ENCODE measurements at places on chromosomes 3 and 15. TPM values are rescaled to one million over a fixed set of nuclear protein-coding genes. Genes with fewer than 3 reads are reported as not detected.
A peak's percentile ranks its signal among the peaks of the same experiment; 100 is the strongest.

The SENP7 gene
- total RNA-seq: 40.9 TPM

- DNase-seq: no peak
Measured at GRCh38 chr15:70179309-70179892, 81.7 kb upstream of the TLE3 start.

- no peak for DNase-seq
Measured at GRCh38 chr15:92468991-92469390, 75.3 kb downstream of the ST8SIA2 start.

DNA sequence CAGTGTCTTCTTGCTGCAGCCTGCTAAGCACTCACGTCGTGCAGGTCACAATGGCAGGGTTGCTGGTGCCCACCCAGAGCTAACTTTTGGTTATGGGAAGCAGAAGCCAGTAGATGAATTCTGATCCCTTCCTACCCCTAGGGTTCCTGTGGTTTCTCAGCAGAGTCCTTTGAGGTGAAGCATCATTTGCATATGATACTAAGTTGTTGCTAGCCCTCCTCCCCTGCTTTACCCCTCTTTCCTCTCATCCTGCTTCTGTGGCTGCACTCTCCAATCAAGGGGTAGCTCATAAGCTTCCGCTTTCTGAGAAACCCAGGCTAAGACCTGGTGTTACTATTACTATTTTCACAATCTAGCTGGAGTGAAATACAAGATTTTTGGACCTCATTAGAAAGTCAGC lies 22.1 kb upstream of the HEG1 start:
- DNase-seq: no peak

The GOLGA8H gene
- not detected for total RNA-seq

GRCh38 chr3:52140769-52141168 lies 13.5 kb downstream of the POC1A start:
- no peak for DNase-seq

The RRP9 gene
- total RNA-seq: 17.5 TPM

- DNase-seq: no peak
Measured at GRCh38 chr3:191414732-191415131, 46.2 kb upstream of the PYDC2 start.

- DNase-seq: no peak
Measured at GRCh38 chr3:114364806-114365654, 71.2 kb downstream of the TIGIT start.

DNA sequence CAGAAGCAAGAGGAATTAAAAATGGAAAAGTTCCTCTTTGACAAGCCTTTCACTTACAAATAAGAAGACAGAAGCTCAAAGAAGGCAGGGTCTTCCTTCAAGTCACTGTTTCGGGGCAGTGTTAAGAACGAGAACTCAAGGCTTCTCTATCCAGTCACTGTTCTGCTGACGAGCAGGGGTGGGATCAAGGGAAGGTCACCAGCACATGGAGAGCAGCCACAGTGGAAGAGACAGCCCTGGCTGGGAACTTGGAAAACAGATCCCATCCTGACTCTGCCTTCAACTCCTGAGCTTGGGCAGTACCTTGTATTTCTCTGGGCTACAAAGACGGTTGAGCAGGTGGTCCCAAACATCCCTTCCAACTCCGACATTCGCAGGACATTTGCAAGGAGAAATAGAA lies 111.5 kb upstream of the LPP start:
- DNase-seq: no peak

The CHDH gene
- 30.1 TPM for total RNA-seq

The BFSP2 gene
- not detected for total RNA-seq

The GXYLT2 gene
- 35.7 TPM for total RNA-seq

GRCh38 chr3:45988362-45988761 lies 7.3 kb downstream of the FYCO1 start:
- peak; percentile 46 for DNase-seq

The CFAP92 gene
- 0.17 TPM for total RNA-seq

The CMTM8 gene
- 17.1 TPM for total RNA-seq

GRCh38 chr3:59553076-59553475 lies 503.3 kb upstream of the CFAP20DC start:
- no peak for DNase-seq

- DNase-seq: no peak
Measured at GRCh38 chr3:24018784-24019570, 73.9 kb downstream of the NR1D2 start.

- DNase-seq: no peak
Measured at GRCh38 chr3:191141728-191142127, 57.3 kb upstream of the OSTN start.

GRCh38 chr3:182967218-182968204 lies 12.8 kb downstream of the DCUN1D1 start:
- DNase-seq: no peak

GRCh38 chr15:78944202-78944625 lies 632 bp downstream of the CTSH start:
- DNase-seq: no peak

GRCh38 chr3:186516646-186517045 lies 27.5 kb downstream of the CRYGS start:
- no peak for DNase-seq

DNA sequence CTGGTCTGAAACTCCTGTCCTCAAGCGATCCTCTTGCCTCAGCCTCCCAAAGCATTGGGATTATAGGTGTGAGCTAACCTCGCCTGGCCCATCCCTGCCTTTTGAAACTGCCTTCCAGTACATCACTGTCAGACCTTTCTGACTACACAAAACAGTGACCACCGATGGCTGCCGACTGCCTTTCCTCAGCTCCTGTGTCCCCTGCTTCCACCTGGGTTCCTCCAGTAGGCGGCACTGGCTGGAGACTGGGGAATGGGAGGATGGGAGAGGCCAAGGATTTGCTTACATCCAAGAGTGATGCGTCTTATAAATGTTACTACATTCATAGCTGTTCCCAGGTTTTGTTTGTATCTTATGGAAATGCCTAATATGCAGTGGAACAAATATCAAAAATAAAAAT lies 242.8 kb downstream of the BBX start:
- no peak for DNase-seq

GRCh38 chr15:74156678-74157411 lies 16.7 kb upstream of the ISLR start:
- DNase-seq: no peak

GRCh38 chr15:100154338-100154737 lies 187.4 kb downstream of the ADAMTS17 start:
- DNase-seq: no peak

DNA sequence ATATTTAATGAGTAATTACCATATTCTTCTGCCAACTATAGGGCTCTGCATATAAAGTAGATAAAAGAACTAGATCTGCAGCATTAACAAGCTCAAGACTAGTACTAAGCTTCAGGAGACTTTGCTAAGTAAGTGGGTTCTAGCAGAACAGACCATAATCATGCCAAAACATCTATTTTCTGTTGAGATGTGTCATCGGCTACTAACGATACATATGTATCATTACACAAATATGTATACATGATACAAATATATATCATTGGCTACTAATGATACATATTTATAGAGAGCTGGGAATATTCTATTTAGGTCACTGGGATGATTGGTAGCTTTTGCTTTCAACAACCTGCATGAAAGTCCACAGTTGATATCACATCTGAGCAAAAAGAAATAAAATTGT lies 185.8 kb upstream of the DCBLD2 start:
- DNase-seq: no peak

DNA sequence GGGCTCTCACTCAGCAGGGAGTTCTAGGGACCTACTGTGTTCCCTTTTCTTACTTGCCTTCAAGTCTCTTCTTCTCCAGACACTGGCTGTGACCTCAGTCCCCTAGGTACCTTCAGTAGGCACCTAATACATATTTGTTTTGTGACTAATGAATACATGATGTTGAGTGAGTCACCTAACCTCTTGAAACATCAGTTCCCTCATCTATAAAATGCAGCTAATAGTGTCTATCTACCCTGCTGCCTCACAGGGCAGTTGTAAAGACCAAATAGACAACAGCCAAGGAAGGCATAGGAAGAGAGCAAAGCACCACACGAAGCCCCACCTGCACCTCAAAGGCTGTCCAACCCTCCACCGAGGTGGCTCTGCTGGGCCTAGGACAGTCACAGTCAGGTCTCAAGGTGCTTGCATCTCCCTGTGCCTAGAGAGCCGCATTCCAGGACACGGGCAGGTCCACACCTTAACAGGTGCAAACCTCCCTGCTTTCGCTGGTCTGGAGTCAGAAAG lies 29.1 kb downstream of the DAPK2 start:
- peak; percentile 40 for DNase-seq

- DNase-seq: no peak
Measured at GRCh38 chr3:181363231-181363630, 348.5 kb upstream of the SOX2 start.

- DNase-seq: no peak
Measured at GRCh38 chr3:126147932-126148683, 32.3 kb downstream of the ALDH1L1 start.

GRCh38 chr3:127486321-127486944 lies 104.1 kb downstream of the TPRA1 start:
- DNase-seq: no peak

The CCDC13 gene
- total RNA-seq: 0.63 TPM

- DNase-seq: no peak
Measured at GRCh38 chr3:182861348-182861747, 68.0 kb downstream of the ATP11B start.

DNA sequence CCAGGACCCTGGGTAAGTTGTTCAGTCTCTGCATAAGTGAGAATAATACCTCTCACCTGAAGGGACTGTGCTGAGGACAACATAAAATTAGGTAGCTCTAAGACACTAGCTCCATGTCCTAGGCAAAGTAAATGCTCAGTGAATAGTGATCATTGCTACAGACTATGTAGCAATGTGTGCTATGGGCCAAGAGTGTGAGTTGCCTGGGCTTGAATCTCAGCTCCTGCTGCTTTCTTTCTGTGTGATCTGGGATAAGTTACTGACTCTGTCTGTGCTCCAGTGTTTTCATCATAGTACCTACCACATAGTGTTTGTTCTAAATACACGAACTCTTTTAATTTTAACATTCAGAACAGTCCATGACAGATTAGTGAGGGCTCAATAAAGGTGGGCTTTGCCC lies 81.1 kb upstream of the MFGE8 start:
- DNase-seq: no peak

The RBM6 gene
- 59.6 TPM for total RNA-seq

DNA sequence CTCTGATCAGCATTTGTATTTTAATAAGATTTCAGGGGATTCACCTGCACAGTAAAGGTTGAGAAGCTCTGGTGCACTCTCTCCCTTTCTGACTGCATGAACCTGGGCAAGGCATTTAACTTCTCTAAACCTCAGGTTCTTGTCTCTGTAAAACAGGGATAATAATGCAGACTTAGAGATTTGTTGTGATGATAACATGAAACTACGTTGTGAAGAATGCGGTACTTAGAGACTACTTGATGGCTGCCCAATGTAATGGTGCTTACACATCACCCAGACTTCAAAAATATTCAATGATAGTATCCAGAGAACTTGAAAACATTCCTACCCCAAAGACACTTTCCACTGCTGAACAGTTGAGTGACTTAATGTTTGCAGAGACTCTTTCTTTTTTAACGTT lies 19.8 kb upstream of the TNFSF10 start:
- no peak for DNase-seq

- no peak for DNase-seq
Measured at GRCh38 chr3:123335007-123335670, 113.8 kb downstream of the ADCY5 start.

DNA sequence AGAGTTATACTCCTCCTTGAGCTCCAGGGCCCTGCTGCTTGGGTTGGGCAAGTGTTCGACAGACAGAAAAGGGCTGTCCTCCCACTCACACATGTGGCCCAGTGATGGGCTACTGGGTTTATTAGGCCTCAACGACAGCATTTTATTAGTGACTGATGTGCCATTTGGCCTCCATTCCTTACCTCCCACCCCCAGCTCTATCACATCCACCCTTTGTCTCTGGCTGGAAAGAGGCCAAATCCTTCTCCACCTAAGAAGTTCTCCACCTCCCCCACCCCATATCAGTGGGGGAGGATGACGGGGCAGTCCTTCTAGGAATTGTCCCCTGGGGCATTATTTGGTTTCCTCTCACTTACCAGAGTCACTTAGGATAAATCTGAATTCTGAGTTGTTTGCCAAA lies 57.1 kb upstream of the WNT5A start:
- DNase-seq: no peak

The PCSK6 gene
- total RNA-seq: 40.5 TPM

All from hepatocyte (in vitro differentiated cells).